ENCODE measurements at places on chromosomes 3 and 15.
A peak's percentile ranks its signal among the peaks of the same experiment; 100 is the strongest.

DNA sequence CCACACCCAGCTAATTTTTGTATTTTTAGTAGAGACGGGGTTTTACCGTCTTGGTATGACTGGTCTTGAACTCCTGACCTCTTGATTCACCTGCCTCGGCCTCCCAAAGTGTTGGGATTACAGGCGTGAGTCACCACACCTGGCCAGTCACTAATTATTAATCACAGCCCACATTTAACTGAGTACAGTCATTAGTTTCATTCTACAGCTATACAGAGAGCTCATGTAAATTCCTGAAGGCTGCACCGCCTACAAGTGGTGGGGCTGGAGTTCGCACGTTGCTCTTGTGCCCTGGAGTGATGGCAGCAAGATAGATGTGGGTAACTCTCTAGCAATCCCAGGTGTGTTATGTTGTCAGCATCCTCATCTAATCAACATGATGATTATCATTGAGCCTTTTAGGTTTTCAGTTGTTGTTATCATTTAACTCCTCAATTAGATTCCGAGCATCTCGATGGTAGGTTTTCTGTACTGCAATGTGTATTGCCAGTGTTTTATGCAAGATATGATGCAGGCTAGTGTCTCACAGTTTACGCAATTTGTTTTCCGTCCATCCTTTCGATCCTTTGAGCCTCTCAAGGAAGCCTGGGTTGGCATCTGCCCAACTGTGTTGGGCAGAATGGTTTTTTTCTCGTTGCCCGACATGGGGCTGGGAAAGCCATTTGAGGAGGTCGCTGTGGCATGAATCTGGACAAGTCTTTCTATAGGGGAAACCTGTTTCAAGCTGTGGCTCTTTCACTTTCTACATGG lies 216.3 kb downstream of the LPP start:
- no peak for DNase-seq

- DNase-seq, result no peak
Measured at GRCh38 chr3:134242649-134243617, 7.7 kb downstream of the RYK start.

GRCh38 chr15:70103880-70104626 lies 6.3 kb upstream of the TLE3 start:
- no peak for DNase-seq

DNA sequence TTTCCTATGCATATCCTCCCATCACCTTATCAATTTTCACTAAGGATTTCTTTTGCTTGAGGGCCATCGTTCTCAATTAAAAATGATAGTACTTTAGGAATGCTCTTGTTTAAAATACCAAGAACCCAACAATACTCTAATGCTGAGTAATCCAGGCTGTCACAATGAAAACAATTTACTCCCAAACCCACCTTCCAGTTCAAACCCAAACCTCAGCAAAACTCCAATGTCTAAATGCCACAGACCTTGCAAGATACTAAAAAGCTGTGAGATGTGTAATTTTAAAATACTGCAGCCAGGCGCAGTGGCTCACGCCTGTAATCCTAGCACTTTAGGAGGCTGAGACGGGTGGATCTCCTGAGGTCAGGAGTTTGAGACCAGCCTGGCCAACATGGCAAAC lies 889.8 kb downstream of the ROBO1 start:
- DNase-seq, result no peak

- DNase-seq, result no peak
Measured at GRCh38 chr3:178480274-178480673, 56.0 kb upstream of the KCNMB2 start.

DNA sequence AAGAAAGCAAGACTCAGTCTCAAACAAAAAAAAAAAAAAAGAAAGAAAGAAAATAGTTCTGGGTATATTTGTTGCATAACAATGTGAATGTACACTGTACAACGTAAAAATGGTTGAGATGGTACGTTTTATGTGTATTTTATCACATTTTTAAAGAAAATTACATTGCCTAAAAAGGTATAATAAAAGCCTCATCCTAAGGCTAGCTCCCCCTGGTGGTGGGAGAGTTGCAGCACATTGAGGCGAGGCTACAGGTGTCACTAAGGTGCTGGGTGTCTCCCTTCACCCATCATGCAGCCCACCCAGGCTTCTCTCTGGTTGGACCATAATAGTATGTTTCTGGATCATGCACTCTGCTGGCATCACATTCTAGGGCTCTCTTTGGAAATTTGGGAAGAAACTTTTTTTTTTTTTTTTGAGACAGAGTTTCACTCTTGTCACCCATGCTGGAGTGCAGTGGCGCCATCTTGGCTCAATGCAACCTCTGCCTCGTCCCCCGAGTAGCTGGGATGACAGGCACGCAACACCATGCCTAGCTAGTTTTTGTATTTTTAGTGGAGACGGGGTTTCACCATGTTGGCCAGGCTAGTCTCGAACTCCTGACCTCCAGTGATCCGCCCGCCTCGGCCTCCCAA lies 12.4 kb upstream of the RAB11A start:
- peak; percentile 76 for DNase-seq

DNA sequence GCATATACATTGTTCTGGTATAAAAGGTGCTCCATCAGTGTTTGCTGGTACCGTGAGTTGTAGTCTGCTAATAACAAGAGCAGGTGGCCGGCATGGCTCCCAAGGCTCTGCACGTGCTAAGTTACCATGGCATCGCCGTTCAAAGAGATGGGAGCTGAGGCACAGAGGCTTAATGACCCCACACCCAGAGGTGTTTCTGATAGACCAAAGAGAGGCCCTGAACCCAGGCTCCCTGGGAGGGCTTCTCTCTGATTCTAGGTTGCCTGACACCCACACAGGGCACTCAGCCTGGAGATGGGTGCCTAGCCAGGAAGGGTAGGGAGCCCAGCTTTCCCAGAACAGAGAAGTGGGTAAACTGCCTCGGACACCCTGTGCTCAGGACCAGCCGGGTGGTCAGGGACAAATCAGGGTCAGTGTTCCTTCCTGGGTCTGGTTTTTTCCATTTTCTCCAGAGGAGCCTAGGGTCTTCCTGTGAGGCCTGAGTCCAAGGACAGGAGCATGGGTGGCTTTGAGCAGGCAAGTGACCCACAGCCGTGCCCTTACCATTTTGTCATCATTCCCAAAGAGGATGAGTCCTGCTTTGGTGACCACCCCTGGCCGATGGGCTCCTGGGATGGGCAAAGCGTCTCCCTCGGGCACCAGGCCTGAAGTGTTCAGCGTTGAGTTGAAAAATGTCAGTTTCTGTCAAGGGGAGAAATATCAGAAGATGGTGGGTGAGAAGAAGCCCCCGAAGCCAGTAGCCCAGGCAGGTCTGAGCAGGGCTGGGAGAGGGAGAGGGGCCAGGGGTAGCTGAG lies 27.3 kb downstream of the ALDH1L1 start:
- DNase-seq, result no peak

GRCh38 chr3:155889212-155889611 lies 18.8 kb downstream of the GMPS start:
- no peak for DNase-seq

DNA sequence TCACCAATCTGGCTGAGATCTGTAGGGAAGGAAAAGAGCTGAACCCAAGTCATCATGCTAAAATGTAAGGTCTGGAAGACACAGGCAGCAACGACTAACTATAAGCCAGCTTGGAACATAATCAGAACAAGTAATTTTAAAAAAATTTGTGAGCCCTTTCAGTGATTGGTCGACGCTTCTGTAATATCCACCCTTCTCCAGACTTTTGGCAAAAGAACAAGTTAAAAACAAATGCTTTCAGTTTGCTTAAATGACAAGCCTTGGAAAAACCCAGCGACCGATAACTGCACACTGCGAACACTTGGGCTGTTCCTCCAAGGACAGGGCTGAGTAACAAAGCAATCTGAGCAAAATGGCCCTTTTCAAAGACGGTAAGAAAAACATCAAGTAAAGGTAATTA lies 49.6 kb downstream of the PCSK6 start:
- no peak for DNase-seq

GRCh38 chr3:46559091-46559704 lies 6.9 kb downstream of the LRRC2 start:
- DNase-seq, result no peak

- DNase-seq, result no peak
Measured at GRCh38 chr15:91224755-91225380, 124.8 kb downstream of the SV2B start.

All from T-cell (primary cell).